Pulmonary artery endothelial cell (primary cell): ENCODE measurements at places on chromosomes 5 and 9.

DNA sequence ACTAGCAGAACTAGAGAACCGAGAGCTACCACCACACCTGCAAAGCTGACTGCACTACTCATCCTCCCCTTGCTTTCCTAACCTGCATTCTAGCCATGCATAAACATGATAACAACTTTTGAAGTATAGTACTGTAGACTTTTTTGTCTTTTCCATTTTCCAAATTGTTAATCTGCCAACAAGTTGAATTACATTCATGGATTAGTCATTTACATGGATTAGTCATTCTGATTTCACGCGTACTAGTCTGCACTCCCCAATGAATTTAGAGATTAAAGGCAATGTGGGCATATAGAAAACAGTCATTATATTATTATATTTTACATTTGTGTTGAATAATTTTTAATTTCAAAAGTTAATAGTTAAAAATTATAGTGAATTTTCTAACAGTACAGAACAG lies 81.4 kb downstream of the EDIL3 start:
- DNase-seq = no peak

GRCh38 chr5:156753846-156754245 lies 96.2 kb upstream of the PPP1R2B start:
- DNase-seq = no peak

DNA sequence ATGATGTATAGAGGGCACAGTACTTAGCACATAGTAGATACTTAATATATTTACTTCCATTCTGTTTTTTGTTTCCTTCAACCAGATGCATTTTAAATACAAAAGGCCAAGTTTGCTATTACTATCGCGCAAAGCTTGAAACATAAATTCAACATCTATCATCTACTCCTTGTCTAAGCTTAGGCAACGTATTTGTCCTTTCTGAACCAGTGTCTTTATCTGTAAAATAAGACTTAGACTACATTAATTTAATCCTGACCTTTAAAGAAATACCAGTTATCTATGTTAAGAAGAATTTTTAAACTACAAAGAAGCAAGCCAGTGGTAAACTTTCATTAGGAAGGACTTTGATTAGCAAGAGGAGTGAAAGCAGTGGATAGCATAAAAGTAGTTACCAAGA lies 173.0 kb downstream of the WDR70 start:
- DNase-seq = no peak

- no peak for DNase-seq
Observed at GRCh38 chr5:134005417-134006061, 764 bp upstream of the VDAC1 start.

- no peak for DNase-seq
Observed at GRCh38 chr5:146466521-146467349, 19.6 kb downstream of the TCERG1 start.

- no peak for DNase-seq
Observed at GRCh38 chr5:74169701-74170100, 470.8 kb downstream of the ENC1 start.
